ENCODE measurements at places on chromosomes 16 and 17.

DNA sequence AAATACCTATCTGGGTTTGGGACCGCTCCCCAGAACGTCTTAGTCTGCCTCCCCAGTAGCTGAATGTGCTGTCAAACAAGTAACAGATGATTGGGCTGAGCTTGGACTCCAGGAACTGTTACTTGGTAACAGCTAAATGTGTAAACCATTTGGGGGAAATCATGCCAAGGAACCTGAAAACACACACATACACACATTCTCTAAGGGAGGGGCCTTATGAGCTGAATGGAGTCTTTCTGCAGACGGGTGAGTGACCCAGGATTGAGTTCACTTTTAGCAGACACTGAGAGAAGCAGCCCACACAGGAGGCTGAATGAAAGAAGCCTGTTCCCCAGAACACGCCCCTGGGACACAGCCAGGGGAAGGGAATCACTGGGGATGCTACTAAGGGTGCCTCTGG, 1.6 kb downstream of the ACLY start:
- peak; percentile 63 for DNase-seq

DNA sequence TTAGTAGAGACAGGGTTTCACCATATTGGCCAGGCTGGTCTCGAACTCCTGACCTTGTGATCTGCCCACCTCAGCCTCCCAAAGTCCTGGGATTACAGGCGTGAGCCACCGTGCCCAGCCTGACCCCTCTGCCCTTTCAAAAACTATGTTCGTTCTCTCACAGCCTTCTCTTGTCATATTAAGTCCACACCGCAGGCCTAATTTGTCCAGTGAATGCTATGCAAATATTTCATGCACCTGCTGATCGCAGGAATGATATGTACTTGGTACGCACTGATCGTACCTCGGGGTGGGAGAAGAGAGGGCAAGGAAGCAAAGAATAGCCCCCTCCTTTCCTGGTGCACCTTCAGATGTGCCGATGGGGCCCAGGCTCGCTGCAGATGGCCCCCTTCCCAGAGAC, 3.0 kb upstream of the BIRC5 start:
- DNase-seq, result no peak

- peak; percentile 73 for DNase-seq
These were observed 8.6 kb downstream of the SLC7A5 start for GRCh38 chr16:87860553-87861299.

GRCh38 chr17:45171338-45172231, 9.9 kb downstream of the HEXIM2 start:
- DNase-seq, result peak; percentile 49

DNA sequence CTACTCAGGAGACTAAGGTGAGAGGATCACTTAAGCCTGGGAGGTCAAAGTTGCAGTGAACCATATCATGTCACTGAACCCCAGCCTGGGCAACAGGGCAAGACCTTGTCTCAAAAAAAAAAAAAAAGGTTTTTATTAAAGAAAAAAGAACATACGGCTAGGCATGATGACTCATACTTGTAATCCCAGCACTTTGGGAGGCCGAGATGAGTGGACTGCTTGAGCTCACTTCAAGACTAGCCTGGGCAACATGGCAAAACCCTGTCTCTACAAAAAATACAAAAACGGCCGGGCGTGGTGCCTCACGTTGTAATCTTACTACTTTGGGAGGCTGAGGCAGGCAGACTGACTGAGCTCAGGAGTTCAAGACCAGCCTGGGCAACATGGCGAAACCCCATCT, 38.4 kb downstream of the RANBP10 start:
- peak; percentile 63 for DNase-seq
